HT-29 (cell line): ENCODE measurements at places on chromosomes 4 and X.

DNA sequence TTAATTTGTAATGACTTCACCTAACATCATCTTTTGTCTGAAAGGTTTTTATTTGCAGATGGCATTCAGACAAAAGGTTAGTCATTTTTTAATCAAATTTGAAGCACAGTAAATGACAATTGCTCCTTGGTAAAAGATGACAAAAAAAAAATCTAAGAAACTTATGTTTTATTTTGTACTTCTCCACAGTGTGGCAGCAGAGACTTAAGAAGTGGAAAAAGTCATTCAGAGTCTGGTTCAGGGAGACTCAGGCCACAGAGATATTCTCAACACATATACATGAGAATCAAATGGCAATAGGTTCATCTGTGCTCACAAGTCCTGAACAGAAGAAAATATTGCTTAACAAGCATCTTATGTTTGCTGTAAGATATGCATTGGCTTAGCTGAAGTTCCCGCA is 436.2 kb downstream of the KCNIP4 start:
- DNase-seq, result peak; percentile 60

DNA sequence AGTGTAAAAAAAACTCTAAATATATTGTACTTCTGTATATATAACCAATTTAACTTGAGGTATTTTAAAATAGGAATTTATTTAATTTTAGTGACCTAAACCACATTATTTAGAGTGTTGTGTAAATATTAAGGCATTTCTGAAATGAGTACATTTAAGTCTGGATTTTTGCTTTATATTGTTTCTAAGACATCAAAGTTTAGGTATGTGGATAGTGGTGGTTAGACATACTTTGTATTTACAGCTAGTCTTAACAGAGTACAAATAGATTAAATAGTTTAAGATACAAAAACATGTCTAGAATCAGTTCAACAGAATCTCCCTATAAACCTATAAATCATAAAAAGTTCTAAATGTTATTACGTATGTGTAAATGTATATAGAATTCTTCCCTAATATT is 588.5 kb downstream of the TRIML1 start:
- no peak for DNase-seq

DNA sequence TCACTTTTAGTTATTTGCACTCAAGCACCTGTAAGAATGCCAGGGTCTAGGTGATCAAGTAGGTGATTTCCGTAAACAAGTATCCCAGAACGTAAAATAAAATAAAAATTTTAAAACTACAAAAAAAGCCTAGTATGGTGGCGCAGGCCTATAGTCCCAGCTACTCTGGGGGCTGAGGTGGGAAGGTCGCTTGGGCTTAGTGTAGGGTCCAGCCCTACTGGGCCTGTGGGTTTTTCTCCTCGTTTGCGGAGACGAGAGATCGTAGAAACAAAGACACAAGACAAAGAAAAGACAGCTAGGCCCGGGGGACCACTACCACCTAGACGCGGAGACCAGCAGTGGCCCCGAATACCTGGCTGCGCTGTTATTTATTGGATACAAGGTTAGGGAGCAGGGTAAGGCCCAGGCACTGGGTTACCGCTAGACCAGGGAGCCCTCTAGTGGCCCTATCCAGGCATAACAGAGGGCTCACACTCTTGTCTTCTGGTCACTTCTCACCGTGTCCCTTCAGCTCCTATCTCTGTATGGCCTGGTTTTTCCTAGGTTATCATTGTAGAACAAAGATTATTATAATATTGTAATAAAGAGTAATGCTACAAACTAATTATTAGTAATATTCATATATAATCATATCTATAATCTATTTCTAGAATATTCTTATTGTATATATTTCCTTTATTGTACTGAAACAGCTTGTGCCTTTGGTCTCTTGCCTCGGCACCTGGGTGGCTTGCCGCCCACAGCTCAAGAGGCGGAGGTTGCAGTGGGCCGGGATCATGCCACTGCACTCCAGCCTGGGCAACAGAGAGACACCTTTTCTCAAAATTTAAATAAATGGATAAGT is 38.4 kb downstream of the SAGE1 start:
- peak; percentile 66 for DNase-seq

DNA sequence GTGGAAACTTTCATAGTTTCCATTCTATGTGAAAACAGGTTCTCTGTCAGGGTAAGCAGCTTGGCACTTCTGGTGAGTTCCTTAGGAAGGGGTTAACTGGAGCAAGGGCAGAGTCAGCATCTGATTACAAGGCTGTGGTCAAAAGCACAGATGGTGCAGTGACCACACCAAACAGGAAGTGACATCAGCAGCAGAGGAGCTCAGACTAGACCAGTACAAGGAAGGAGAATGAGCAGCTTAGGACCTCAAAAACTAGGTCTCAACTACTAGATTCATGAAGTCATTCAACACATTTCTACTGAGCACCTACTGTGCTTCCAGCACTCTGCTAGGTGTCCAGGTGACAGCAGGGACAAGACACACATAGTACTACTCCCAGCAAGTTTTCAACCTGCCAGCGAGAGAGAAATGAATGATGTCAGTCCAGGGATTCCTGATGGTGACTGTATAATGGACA is 130.2 kb downstream of the AMELX start:
- DNase-seq, result peak; percentile 10

DNA sequence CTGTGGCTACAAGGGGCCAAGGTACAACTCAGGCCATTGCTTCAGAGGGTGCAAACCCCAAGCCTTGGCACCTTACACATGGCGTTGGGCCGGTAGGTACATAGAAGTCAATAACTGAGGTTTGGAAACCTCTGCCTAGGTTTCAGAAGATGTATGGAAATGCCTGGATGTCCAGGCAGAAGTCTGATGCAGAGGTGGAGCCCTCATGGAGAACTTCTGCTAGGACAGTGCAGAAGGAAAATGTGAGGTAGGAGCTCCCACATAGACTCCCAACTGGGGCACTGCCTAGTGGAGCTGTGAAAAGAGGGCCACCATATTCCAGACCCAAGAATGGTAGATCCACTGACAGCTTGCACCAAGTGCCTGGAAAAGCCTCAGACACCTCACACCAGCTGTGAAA is 92.1 kb upstream of the SFRP2 start:
- DNase-seq, result no peak

DNA sequence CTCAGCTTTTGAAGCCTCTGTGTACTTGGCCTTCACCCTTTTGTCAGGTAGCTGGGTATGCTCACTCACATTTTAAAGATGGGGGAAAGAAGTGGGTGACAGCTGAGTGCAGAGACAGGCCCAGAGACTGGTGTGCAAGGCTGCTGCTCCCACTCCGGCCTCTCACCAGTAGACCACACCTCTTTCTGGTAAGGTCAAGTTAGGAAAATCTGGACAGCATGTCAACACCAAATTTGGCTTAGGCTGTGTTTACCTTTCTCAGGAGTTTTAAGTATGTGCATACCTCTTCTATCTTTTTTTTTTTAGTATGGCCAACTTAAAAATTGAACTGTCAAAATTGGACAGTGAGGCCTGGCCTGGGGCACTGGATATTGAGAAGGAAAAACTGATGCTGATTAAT is 66.6 kb downstream of the CLDN22 start:
- DNase-seq, result no peak

DNA sequence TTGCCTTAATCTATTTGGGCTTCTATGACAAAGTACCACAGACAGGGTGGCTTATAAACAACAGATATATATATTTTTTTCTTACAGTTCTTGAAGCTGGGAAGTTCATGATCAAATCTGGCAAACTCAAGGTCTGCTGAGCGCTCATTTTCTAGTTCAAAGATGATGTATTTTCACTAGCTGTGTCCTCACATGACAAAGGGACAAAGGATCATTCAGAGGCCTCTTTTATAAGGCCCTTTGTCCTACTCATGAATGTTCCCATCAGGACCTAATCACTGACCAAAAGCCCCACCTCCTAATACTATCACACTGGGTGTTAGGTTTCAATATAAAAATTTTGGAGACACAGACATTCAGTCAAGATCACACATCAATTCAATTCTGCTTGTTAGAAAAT is 2025.2 kb downstream of the PCDH7 start:
- DNase-seq, result no peak

- DNase-seq, result no peak
These were observed 27.3 kb upstream of the RAPGEF2 start for GRCh38 chr4:159075531-159075932.

GRCh38 chrX:38805432-38806389 is 4.5 kb downstream of the MID1IP1 start:
- DNase-seq, result peak; percentile 43

DNA sequence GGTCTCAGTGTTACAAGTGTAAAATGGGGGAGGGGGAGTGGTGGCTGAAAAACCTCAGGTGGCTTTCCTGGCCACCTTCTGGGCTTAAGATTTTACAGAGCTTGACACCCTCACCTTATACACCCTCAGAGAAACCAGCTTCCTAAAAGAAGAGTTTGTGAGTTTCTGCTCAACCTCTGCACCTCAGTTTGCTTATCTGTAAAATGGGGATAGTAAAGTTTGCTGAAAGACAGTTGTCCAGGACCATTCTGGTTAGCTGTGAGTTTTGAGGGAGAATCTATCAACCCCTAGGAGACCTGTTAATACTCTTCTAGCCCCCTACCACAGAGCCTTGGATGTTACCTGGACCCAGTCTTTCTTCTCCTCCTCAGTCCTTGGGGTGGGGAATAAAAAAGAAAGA is 9.7 kb downstream of the TSR2 start:
- DNase-seq, result no peak

- DNase-seq, result no peak
These were observed 71.1 kb upstream of the NLGN4X start for GRCh38 chrX:6299724-6300123.

- DNase-seq, result no peak
These were observed 128.3 kb upstream of the MED14 start for GRCh38 chrX:40863671-40864070.

GRCh38 chr4:118139241-118139640 is 105.0 kb downstream of the NDST3 start:
- no peak for DNase-seq

GRCh38 chr4:109764789-109765402 is 35.0 kb upstream of the PLA2G12A start:
- no peak for DNase-seq

DNA sequence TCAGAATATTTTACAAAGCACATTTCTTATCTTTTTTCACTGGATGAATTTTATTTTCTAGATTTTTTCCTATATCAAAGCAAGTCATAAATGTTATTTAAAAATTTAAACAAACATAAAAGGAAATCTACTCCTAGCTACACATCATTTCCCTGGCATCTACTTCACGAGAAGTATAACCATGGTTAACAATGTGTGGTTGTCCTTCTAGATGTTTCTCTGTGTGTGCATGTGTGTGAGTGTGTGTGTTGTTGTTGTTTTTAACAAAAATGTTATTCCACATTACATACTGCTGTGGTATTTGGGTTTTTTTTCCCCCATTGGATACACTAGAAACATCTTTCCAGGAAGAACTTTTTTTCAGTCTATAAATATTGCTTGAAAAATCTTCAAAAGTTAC is 103.1 kb downstream of the CHIC2 start:
- DNase-seq, result no peak

DNA sequence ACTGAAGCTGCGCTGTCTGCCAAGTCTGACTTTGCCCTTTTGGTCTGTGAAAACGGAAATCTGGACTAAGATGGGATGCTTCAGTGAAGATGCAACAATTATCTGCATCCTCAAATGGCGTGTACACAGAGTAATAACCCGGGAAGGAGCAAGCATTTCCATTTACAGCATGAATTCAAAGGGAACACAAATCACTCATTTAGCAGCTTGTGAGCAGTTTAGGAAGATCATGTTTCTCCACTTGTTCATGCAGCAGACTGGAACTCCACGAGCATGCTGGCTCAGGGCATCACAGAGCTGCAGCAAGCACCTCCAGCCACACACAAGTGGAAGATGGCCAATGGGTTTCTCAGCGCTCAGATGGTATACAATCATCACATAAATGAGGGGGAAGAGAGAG is 175.5 kb downstream of the NLGN4X start:
- DNase-seq, result no peak

GRCh38 chr4:114226968-114227760 is 247.7 kb upstream of the ARSJ start:
- DNase-seq, result no peak

DNA sequence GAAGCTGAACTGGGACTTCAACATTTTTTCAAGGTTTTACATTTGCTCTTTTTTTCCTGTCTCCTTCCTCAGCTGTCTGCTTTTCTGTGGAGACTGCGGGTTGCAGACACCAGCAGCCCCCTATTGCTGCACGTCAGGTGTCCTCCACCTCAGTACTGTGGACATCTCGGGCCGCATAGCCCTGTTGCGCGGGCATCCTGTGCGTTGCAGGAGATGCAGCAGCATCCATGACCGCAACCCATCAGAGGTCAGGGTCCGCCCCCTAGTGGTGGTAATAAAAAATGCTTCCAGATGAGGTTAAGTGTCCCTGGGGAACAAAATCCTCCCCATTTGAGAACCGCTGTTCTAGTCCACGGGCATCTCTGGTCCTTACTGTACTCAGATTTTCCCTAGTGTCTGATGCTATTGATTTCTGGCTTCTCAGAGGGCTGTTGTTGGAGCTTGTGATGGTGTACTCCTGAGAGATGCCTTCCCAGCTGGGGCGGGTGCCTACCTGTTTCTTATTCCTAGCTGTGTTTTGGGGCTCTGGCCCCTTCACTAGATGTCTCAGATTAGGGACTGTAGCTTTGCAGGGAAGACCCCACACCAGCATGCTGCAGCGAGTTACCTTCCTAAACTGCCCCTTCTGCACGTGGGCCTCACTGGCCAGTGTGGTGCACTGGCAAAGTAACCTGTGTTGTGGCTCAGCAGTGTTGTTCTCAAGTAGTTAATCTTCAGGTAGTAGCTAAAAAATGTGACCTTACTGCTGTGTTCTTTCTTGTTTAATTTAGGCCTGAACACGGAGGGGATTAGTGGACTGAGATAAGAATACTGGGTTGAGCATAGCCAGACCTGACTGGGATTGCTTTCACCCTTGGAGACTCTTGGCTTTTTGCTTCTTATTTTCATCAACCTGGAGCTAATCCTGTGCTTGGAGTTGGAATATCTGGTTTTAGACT is 28.2 kb downstream of the NSD2 start:
- peak; percentile 81 for DNase-seq

GRCh38 chrX:107825698-107826237 is at the start of gene MID2:
Gene MID2 (plus strand): TSS chrX:107825866. CDS start chrX:107826427, 561 bp downstream.
- DNase-seq, result peak; percentile 52

DNA sequence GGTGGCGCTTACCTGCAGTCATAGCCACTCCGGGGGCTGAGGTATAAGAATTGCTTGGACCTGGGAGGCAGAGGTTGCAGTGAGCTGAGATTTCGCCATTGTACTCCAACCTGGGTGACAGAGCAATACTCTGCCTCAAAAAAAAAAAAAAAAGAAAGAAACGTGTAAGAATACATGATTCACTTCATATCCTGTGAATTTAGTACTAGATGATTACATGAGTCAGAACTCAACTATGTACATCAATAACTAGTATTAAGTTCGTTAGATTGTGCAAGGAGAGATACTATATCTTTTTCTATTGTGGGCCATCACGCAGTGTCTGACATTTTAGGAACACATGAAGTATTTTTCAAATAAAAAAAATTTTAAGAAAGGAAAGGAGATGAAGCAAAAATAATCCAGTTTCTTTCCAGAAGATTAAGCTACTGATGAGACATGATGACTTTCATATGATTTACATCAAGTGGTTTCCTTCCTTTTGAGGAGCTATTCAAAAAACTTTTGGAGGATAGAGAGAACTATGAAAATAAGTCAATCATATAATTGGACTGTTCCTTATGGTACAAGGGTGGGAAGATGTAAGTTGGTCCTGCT is 64.7 kb upstream of the EXOC1L start:
- DNase-seq, result no peak

- DNase-seq, result peak; percentile 63
These were observed 15.0 kb downstream of the BRCC3 start for GRCh38 chrX:155086202-155086840.

- DNase-seq, result no peak
These were observed 190.2 kb downstream of the ANTXR2 start for GRCh38 chr4:79882806-79883205.
